ENCODE measurements at places on chromosomes 12 and 14.

- DNase-seq, result no peak
These were observed 605.4 kb downstream of the MED13L start for GRCh38 chr12:115672086-115672485.

DNA sequence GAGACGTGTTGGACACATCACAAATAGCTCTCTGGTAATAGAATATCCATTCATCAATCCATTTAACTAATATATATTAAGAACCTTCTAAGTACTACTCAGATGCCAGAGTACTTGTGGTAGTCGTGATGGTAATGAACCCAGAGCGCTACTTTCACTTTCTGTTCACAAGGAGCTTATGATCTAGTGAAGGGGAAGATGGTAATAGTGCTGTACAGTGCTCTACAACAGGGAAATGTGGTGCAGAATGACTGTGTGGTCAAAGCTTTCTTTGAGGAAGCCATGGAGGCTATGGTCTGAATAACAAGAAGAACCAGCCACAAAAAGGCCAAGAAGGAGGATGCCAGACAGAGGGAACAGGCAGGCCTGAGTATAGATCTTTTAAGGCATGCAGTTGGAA is 212.0 kb downstream of the PTPRO start:
- no peak for DNase-seq

- peak; percentile 27 for DNase-seq
These were observed 75.0 kb upstream of the HIF1A start for GRCh38 chr14:61620130-61620946.

- DNase-seq, result no peak
These were observed 94.8 kb upstream of the ATP2B1 start for GRCh38 chr12:89803412-89803811.

GRCh38 chr12:95693689-95694088 is 96.9 kb downstream of the NTN4 start:
- no peak for DNase-seq

GRCh38 chr12:54060174-54060974 is 6.7 kb downstream of the HOXC4 start:
- DNase-seq, result no peak

GRCh38 chr12:1566449-1567135 is 27.8 kb downstream of the FBXL14 start:
- DNase-seq, result no peak

DNA sequence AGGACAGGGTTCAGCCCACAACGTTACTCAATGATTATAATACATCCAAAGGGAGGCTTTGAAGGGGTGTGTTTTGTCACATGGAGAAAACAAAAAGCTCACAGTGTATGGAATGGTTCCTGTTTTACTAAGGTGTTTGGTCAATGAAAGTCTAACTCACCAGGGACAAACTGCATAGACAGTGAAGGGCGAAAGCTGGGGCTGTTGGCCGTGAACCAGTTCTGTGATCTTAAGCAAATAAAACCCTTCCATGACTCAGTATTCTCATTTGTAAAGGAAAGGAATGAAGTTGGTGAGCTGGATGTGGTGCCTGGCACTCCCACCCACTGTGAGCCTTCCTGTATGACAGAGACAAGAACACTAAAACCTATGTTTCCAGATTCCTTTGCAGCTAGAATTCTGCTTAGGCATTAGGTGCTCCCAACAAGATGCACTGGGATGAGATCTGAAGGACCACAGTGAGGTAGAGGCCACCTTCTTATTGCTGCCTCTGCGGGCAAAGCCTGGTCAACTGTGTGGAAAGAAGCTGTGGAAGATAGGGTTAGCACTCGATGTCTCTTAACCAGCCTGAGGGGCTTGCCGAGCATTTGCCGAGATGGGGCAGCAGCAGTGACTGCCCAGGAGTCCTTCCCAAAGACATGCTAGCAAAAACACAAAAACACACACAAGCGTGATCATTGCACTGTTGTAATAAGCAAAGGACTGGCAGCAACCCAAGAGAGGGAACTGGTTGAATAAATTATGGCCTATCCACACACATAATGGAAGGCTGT is 48.5 kb downstream of the VCPKMT start:
- no peak for DNase-seq

- DNase-seq, result no peak
These were observed 390.2 kb downstream of the LRIG3 start for GRCh38 chr12:58529897-58530741.

DNA sequence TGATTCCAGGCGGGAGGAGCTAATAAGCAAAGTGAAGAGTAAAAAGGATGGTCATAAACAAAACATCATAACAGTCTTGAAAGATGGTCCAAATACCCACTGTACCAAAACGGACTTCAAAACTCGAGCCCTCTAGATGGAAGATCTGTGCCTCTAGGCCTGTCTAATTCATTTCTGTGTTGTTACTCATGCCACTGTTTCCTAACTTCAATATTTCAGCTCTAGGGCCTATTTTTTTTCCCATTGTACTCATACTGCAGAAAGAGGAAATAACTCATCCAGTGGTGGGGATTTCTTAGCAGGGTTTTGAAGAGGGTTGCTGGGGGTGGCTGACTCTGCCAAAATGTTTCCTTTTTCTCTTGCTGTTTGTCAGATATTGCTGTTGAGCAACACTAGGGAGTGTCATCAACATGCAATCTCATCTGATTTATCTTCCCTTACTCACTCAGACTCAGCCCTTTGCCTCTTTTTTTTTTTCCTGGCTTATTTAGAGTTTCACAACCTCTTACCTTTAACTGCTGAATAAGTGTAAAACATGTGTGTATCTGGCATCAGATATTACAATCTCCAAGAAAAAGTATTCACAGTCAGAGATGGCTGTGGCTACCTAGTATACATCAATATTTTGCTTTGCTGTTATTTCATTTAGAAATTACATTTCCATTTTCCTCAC is 189.6 kb downstream of the DUSP6 start:
- peak; percentile 44 for DNase-seq

GRCh38 chr12:38921025-38921677 is 15.8 kb upstream of the CPNE8 start:
- no peak for DNase-seq

DNA sequence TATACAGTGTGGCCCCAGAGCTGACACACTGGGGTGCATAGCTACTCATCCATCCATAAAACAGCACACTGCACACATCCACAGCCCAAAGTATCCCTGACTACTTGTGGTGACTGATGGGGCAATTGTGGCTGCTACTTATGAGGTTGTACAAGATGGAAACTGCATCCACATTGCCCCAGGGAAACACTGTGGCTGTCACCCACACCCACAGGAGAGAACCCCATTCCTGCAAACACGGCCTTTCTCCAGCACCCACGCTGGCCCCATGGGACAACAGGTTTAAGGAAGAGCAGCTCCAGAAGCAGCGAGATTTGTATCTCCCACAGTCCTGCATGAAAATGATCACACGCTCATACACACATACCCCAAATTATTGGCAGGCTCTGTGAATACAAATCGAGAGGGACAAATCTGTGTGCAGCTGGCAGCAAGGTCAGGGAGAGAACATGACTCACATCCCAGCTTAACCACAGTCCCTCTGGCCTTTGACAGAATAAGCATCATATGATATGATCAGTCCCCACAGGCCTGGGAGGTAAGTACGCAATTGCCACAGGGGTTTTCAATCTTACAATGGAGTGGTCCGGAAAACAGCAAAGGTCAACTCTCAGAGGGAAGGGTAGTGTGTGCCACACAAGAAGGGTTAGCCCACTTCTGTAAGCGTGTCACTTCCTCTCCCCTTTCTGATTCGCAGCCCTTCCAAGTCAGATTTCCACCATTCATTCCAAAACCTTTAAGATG is 61.9 kb downstream of the ESR2 start:
- no peak for DNase-seq

DNA sequence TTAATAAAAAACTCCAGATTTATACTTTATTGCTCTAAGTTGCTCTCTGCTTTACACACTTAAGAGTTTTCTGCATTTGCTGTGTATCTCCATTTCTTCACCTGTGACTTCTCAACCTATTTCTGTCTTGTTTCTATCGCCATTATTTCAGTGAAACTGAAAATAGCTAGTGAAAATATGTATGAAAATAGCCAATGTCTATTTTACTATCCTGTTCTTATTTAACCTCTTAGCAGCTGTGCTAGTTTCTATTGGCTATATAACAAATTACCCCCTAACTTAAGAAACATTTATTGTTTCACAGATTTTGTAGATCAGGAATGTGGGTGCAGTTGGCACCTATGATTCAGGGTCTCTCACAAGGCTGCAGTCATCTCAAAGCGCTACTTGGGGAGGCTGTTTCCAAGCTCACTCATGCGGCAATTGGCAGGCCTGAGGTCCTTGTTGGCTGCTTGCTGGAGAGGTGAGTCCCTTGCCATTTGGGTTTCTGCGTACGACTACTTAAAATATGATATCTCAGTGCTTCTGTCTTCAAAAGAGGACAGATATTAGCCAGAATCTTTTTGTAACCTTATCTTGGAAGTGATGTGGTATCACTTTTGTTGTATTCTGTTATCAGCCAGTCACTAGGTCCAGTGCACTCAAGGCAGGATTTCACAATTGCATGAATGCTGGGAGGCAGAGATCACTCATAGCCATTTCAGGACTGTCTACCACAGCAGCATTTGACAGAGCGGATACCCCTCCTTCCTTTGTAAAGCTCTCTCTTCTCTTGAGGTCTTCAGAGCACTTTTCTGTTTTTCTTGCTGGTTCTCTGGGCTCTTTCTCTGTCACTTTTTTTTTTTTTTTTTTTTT is 7.2 kb downstream of the ERC1 start:
- no peak for DNase-seq

- no peak for DNase-seq
These were observed 7.6 kb upstream of the SIX1 start for GRCh38 chr14:60656686-60657455.

DNA sequence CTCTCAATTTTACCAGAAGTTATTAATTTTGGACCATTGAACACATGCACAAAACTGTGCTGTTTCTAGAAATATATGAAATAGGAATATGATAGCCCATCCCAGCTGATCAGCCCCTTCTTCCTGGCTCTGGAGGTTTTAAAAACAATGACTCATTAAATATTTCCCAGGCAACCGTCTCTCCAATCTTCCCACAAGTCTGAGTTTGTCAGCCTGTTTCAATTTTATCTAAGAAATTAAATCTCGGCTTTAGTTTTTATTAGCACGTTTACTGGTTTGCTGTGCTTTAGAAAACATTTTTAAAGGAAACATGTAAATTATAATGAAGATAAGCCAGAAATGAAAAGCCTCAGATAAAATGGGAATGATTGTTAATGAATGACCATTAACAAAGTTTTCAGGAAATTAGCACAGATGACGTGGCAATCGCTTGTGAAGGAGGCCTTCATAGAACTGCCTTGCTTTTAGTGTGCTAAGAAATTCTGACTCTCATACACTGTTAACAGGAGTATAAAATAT is 89.3 kb upstream of the RAP1B start:
- no peak for DNase-seq

- no peak for DNase-seq
These were observed 23.8 kb upstream of the SMCO2 start for GRCh38 chr12:27422697-27423096.

- no peak for DNase-seq
These were observed 73.9 kb upstream of the KRR1 start for GRCh38 chr12:75585330-75585729.

GRCh38 chr14:103056322-103057027 is 874 bp downstream of the CDC42BPB start:
- no peak for DNase-seq

GRCh38 chr12:9813821-9814798 is 13.2 kb upstream of the KLRF1 start:
- peak; percentile 86 for DNase-seq

DNA sequence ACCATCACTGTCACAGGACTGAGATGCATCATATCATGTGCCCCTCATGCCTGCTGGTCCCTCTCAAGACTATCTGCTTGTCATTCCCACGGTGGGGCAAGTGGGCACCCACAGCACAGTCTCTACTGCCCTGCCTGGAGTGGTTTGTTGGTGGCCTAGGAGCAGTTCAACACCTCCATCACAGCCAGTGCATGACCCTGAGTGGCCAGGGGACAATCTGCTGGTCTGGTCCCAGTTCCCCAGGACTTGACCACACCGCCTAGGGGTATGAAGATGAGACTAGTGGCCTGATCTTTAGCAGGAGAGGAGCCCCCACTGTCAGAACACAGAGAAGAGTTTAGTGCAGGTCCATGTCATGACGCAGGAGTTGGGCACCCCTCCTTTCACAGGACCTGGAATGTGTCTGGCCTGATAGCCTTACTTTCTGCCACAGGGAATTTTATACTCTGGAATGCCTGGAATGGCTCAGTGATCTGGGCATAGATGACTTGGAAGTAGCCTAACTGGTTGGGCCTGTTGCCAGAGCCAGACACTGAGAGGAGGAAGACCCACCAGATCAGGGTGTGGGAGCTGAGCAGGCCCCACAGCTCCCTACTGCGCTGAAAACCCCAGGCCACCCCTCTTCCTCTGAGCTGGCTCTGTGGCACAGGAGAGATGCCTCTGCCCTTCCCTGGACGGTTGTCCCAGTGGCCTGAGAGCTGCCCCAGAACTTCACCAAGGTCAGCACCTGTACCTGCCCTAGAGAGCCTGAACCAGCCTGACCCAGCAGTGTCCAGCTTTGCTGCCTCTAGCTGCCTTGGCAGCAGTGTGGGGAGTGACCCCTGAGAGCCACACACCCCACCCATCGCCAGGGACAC is 83.3 kb downstream of the PUS7L start:
- DNase-seq, result no peak

GRCh38 chr12:57475271-57476161 is 4.2 kb downstream of the ARHGAP9 start:
- no peak for DNase-seq

DNA sequence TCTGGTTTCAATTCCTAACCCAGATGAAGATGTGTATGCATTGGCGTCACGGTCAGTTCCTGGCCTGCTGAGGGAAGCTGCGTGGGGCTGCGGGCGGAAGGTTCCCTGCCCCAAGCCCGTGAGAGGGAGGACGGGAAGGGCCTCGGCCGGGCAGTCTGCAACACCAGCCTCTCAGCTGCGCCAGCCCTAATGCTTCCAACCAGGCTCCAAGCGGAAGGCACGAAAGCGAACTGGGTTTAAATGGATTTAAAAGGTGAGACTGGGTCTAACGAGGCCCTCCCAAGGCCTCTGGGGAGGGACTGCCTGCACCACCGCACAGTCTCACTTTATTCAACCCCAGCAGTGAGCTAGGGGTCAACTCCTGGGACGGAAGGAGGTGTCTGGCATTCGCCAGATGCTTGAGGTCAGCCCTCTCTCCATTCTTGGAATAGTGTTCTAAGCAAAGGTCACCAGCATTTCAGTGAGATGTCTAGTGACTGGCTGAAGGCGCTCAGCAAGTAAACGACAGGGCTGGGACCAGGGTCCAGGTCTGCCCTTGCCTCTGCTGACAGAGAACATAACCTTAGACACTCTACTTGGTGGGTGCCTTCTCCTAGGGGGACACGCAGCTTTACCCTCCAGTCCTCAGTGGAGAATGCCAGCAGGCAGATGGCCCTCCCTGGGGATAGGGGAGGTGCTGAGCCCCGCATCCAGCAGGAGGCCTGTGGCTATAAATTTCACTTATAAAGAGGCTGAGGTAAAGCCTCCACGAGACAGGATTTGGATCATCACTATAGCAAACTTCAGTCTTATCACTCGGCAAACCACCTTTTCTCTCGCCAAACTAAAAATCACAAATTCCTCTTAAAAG is 92.2 kb downstream of the PIWIL1 start:
- no peak for DNase-seq

Measured in stimulated activated CD8-positive, alpha-beta memory T cell treated with anti-CD3 and anti-CD28 coated beads, Interleukin-4, amount 100 ng/mL, for 24 hours (primary cell).